ENCODE measurements at places on chromosomes 2 and 18. TPM values are rescaled to one million over a fixed set of nuclear protein-coding genes. Genes with fewer than 3 reads are reported as not detected.

DNA sequence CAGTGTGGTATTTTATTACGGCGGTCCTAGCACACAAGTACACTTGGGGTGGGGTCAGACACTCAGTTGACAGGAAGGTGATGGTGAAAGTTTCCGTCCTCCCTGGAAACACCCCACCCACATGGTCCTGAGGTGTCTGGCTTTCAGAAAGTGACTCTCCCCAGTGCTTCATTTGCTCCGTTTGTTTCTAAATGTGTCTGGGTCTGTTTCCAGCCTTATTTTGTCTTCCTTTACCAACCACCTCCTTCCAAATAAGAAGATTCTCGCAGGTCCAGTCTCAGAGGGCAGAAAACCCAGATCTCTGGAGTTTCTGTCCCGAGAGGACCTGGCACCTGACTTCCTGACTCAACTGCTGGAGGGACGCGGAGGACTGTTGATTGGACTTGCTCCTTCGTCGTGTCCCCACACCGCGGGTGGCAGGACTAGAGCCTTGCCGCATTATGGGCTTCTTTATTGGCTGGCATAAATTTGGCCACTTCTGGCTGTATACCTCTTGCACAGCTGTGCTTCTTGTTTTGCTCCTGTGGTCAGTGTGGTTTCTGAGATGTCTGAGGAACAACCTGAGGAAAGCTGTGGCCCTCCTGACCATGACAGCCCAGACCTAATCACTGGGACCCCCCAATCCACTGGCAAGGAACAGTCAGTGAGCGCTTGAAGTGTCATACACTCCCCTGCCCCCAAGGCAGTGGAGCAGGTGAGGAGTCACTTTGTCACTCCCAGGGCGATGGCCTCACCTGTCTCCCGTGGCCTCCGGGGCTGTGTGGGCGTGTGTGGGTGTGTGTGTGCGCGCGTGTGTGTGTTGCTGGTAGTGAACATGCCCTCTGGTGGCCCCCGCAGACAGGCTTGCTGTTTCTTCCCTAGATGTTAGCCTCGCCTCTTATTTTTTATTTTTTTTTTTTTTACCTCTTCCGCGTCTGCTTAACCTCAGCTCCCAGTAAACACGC, 45.6 kb downstream of the MEX3C start:
- peak; percentile 74 for DNase-seq
- peak overlapping the region; percentile 84 for H3K27ac ChIP-seq
- peaks cover 45% of the 10 kb centered on the region for H3K4me1 ChIP-seq
- H3K27me3 ChIP-seq: no peaks in the 10 kb centered on the region

- peaks cover 51% of the 10 kb centered on the region for H3K27me3 ChIP-seq
- H3K36me3 ChIP-seq: peaks cover 27% of the 10 kb centered on the region
- peak overlapping the region; percentile 93 for H3K4me3 ChIP-seq
- peak; percentile 42 for DNase-seq
These were observed 916 bp downstream of the TNFRSF11A start for GRCh38 chr18:62325806-62326645.

DNA sequence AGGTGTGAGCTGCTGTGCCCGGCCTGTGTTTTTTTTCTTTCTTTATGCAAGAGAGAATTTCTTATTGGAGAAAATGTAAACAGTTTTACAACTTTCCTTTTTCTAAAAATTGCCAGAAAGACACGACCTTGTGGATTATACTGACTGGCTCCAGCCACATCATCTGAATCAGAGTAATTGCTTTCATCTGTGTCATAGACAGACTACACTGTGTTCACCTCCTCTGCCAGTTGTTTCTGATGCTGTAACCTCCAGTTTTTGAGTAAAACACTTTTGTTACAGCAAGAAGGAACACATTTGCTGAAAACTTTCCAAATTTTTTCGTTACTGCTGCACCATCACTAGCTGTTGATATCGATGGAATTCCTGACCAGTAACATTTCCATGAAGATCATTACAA, 43.9 kb upstream of the PLEKHM3 start:
- no peak overlapping the region for H3K27ac ChIP-seq
- H3K4me1 ChIP-seq: no peaks in the 10 kb centered on the region
- H3K4me3 ChIP-seq: no peak overlapping the region
- DNase-seq: no peak
- H3K36me3 ChIP-seq: no peaks in the 10 kb centered on the region

DNA sequence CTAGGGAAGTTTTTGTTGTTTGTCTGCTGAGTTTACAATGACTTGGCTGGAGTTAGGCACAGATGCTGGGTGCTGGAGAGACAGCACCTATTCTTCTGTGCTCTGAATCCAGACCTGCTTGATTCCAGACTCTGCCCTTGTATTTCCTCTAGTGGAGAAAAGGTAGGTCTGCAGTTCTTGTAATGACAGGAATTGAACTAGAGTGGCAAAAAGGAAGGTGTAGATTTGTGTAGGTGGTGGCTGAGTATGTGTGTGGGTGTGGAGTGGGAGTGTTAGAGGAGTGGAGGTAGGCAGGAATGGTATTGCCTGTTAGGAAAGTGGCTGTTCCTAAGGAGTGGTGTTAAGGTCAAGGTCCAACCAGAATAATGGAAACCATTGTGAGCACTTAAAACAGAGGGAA, 71.9 kb upstream of the LYPD6 start:
- DNase-seq: no peak
- no peak overlapping the region for H3K27ac ChIP-seq
- peaks cover 13% of the 10 kb centered on the region for H3K27me3 ChIP-seq
- no peak overlapping the region for H3K4me3 ChIP-seq
- H3K36me3 ChIP-seq: no peaks in the 10 kb centered on the region
- H3K4me1 ChIP-seq: no peaks in the 10 kb centered on the region

DNA sequence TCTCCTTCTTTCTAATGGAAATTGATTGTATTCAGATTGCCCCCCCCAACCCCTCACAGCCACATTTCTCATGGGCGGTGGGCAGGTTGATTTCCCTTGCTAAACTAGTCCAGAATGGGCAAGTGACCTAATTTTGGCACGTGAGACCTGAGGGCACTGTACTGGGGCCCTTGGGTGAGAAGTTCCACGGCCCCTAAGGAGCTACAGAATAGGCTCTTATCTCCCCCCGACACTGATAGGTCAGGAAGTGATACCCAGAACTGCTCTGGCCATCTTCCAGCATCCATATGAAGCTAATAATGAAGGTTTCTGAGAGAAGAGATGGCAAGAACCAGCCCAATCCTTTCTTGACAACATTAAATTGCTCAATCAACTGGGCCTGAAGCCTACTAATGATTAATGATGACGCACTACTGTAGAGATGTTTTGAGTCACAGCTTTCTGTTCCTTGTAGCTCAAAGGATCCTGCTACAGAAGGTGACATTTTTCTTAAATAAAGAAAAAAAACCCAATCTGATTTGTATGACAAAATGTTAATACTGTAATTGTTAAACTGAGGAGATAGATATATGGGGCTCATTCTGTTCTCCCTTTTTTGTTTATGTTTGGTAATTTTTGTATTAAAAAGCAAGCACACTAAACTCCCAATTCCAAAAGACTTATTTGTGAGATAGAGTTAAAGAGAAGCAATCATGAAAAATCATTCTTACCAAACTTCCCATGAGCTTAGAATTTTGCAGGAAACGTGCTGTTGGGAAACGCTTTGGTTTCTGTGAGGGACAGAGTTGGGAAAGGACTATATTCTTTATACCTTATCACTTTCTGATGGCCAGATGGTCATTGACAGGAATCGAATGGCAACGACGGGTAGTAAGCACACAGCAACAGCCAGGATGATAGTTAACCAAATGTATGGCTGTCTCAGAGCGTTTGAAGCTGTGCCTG, 28.2 kb upstream of the NARS1 start:
- H3K36me3 ChIP-seq: peaks cover 7% of the 10 kb centered on the region
- H3K4me3 ChIP-seq: no peak overlapping the region
- H3K4me1 ChIP-seq: no peaks in the 10 kb centered on the region

- no peak for DNase-seq
- peaks cover 6% of the 10 kb centered on the region for H3K4me1 ChIP-seq
- no peaks in the 10 kb centered on the region for H3K36me3 ChIP-seq
- H3K4me3 ChIP-seq: no peak overlapping the region
- H3K27ac ChIP-seq: no peak overlapping the region
These were observed 38.0 kb upstream of the YWHAQ start for GRCh38 chr2:9668687-9669345.

- H3K27me3 ChIP-seq: no peaks in the 10 kb centered on the region
- H3K36me3 ChIP-seq: peaks cover 71% of the 10 kb centered on the region
- no peak for DNase-seq
These were observed 62.7 kb downstream of the ITSN2 start for GRCh38 chr2:24297663-24298062.

GRCh38 chr2:68203587-68203986, 45.9 kb downstream of the PNO1 start:
- H3K27ac ChIP-seq: peak overlapping the region; percentile 86
- H3K4me1 ChIP-seq: peaks cover 70% of the 10 kb centered on the region
- DNase-seq: no peak

GRCh38 chr18:13328213-13328612, 109.7 kb downstream of the LDLRAD4 start:
- no peaks in the 10 kb centered on the region for H3K36me3 ChIP-seq
- H3K4me1 ChIP-seq: no peaks in the 10 kb centered on the region
- no peak overlapping the region for H3K4me3 ChIP-seq
- no peak for DNase-seq

- H3K4me1 ChIP-seq: peaks cover 6% of the 10 kb centered on the region
- H3K4me3 ChIP-seq: no peak overlapping the region
- H3K27me3 ChIP-seq: peaks cover 92% of the 10 kb centered on the region
These were observed 2.3 kb upstream of the HOXD10 start for GRCh38 chr2:176114120-176114929.

GRCh38 chr2:231573096-231573495, 19.6 kb upstream of the TEX44 start:
- peaks cover 4% of the 10 kb centered on the region for H3K27me3 ChIP-seq
- no peak overlapping the region for H3K27ac ChIP-seq
- H3K4me1 ChIP-seq: peaks cover 12% of the 10 kb centered on the region
- no peaks in the 10 kb centered on the region for H3K36me3 ChIP-seq

GRCh38 chr2:149357058-149357457, 26.7 kb downstream of the LYPD6 start:
- H3K36me3 ChIP-seq: no peaks in the 10 kb centered on the region
- H3K4me3 ChIP-seq: no peak overlapping the region
- H3K27ac ChIP-seq: no peak overlapping the region
- DNase-seq: no peak
- H3K27me3 ChIP-seq: peaks cover 4% of the 10 kb centered on the region
- no peaks in the 10 kb centered on the region for H3K4me1 ChIP-seq

GRCh38 chr2:189096769-189097447, 82.7 kb downstream of the COL5A2 start:
- H3K27ac ChIP-seq: no peak overlapping the region
- no peaks in the 10 kb centered on the region for H3K27me3 ChIP-seq
- H3K4me1 ChIP-seq: peaks cover 3% of the 10 kb centered on the region

GRCh38 chr2:65499216-65499615, 66.8 kb upstream of the SPRED2 start:
- no peaks in the 10 kb centered on the region for H3K4me1 ChIP-seq
- H3K36me3 ChIP-seq: no peaks in the 10 kb centered on the region
- DNase-seq: no peak

DNA sequence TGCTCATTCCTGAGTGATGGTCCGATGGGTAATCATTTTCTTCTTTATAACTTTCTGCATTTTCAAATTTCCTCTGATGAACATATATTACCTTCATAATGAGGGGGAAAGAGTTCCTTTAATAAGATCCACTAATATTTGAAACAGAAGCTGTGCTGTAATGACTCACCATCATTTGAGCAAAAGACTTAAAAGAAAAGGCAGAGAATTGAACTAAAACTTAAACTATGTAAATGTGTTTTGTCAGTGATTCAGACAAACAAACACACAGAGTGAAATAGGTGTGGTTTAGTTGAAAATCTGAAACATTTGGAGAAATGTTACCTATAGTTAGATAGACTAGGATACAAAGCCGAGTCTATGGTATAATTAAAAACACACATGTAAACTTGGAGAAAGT, 209.6 kb downstream of the STK39 start:
- H3K4me3 ChIP-seq: no peak overlapping the region
- no peak for DNase-seq
- peaks cover 42% of the 10 kb centered on the region for H3K36me3 ChIP-seq
- no peak overlapping the region for H3K27ac ChIP-seq

- H3K27ac ChIP-seq: no peak overlapping the region
- H3K27me3 ChIP-seq: peaks cover 5% of the 10 kb centered on the region
- H3K4me3 ChIP-seq: no peak overlapping the region
- no peaks in the 10 kb centered on the region for H3K36me3 ChIP-seq
- H3K4me1 ChIP-seq: no peaks in the 10 kb centered on the region
These were observed 25.0 kb downstream of the FAM171B start for GRCh38 chr2:186718903-186719302.

GRCh38 chr2:1728821-1729220, 15.5 kb downstream of the PXDN start:
- no peak overlapping the region for H3K4me3 ChIP-seq
- H3K36me3 ChIP-seq: no peaks in the 10 kb centered on the region
- no peak overlapping the region for H3K27ac ChIP-seq
- H3K4me1 ChIP-seq: no peaks in the 10 kb centered on the region

DNA sequence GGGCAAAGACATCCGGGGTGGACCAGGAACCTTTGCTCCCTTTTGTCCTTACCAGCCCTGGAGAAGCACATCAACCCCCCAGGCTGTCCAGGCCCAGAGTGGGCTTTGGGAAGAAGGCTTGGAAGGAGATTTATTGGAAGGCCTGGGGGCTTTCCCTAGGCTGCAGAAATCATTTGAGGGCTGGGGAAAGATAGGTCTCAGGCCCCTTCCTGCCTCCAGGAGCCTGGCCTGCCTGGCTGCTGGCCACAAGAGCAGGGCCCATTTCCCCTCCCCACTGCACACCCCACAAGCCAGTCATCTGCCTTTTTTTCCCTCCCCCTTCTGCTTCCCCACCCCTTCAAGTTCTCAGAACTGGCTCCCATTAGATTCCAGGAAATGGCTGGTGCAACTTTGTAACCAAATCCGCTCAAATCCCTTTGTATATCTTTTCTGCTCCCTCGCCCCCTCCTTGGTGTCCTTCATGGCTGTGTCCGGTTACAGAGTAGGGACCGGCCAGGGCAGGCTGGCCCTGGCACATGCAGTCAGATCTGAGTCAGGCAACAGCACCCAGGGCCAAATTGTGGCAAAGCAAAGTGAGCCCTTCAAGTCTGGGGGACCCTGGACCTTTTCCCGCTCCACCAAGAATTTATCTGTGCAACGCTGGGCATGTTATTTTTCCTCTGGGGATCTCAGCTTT, 20.8 kb upstream of the TNP1 start:
- H3K27me3 ChIP-seq: no peaks in the 10 kb centered on the region
- H3K4me3 ChIP-seq: no peak overlapping the region
- peaks cover 9% of the 10 kb centered on the region for H3K36me3 ChIP-seq

DNA sequence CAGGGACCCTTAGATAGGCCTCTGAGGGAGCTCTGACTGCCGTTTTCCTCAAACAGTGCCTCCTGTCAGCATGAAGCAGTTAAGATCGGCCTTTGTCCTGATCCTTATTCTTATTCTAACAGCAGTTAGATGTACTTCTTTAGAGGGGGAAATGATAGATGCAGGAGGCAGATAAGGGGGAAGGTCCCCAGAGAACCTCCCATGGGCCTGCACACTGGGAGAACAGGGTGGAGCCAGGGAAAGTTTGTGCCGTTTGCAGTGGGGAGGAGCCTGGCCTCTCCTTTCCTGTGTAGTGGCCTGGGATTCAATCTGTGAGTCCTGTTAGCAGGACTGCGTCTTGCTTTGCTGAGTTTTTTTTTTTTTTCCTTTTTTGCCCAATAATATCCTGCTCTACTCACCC, 7.9 kb upstream of the INPP4A start:
- peaks cover 41% of the 10 kb centered on the region for H3K4me1 ChIP-seq
- no peaks in the 10 kb centered on the region for H3K27me3 ChIP-seq
- H3K4me3 ChIP-seq: no peak overlapping the region

Gene ZDBF2
- total RNA-seq: 13.2 TPM

Gene STPG4
- 0.13 TPM for total RNA-seq

Gene CABLES1
- 2.7 TPM for total RNA-seq

Gene ERICH2
- total RNA-seq: not detected

Gene OR6B2
- total RNA-seq: not detected

Gene SLC5A7
- total RNA-seq: not detected

Gene HOXD9
- total RNA-seq: not detected

Gene SLC25A52
- 0.30 TPM for total RNA-seq

Gene HIBCH
- total RNA-seq: 17.3 TPM
